Activated CD4-positive, alpha-beta T cell treated with anti-CD3 and anti-CD28 coated beads, Interleukin-2, amount 50 U/mL, for 1 hour (primary cell): ENCODE measurements at places on chromosomes 3 and 15.

- no peak for DNase-seq
Observed at GRCh38 chr3:17473761-17474160, 268.7 kb downstream of the TBC1D5 start.

GRCh38 chr15:66951531-66952320 is 113.7 kb upstream of the SMAD3 start:
- DNase-seq: no peak

DNA sequence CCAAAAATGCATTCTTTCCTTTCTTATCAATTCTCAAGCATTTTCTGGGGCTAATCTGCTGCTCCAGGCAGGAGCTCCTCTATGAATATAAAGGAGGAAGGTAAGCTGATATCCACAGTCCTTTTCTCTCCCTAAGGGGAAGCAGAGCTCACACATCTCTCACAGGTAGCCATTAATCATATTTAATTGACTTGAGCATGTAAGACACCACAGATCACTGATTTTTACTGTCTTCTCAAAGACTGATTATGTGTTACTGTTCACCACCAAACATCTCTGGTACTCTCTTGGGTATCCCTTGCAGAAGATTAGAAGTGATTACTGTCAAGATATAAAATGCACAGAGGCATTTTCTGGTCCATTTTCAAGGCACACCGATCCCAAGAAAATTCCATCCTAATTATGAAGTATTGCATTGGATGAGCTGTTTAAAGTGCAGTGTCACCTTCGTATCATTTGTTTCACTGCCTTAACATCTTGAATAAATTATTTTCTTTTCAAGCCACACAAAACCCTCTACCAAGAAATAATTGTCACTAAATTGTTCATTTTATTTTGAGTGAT is 100.7 kb downstream of the ARPP21 start:
- DNase-seq: no peak

DNA sequence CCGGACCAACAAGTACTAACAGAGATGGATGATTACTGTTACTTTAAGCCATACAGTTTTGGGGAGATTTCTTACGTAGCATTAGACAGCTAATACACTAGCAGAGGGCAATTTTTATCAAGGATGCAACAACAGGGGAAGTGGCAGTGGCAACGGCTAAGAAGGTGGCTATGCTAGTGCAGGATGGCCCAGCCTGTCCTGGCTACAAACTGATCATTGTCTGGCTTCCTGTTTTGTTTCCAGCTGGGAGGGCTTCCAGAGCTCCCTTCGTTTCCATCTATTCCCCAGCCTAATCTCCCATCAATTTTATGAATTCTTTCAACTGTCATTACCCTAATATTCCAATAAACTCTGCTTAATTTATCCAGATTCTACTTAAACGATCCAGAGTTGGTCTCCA is 16.0 kb upstream of the PLA2G4F start:
- DNase-seq: no peak

DNA sequence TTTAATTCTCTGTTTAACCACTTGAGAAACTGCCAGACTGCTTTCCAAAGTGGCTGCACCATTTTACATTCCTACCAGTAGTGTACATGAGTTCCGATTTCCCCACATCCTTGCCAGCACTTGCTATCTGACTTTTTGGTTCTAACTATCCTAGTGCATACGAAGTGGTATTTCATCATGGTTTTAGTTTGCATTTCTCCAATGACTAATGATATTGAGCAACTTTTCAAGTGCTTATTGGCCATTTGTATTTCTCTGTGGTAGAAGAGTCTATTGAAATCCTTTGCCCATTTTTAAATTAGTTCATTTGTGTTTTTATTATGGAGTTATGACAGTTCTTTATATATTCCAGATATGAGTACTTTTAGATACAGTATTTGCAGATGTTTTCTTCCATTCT is 247.8 kb downstream of the GABRB3 start:
- DNase-seq: no peak

DNA sequence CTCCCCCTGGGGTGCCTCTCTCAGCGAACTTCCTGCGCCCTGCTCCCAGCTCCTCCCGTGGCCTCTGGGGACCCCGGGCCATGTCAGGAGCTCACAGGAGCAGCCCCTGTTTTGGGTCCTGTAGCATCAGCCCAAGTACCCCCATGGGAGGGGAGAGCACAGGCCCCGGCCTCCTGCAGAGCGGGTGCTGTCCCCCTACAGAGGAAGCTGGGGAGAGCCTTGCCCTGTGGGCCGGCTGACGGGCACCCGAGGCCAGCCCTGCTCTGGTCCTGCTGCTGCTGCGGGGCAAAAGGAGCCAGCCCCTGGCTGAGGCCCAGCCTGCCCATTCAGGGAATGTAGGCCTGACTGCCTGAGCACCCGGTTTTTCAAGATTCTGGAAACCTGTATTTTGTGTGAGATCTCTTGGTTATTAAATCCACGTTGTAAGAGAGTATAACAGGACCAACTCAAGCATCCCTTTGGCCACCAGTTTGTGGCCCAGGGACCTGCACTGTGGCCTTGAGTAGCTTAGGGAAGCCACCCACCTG is 12.4 kb downstream of the PLXNA1 start:
- DNase-seq: no peak

- DNase-seq: no peak
Observed at GRCh38 chr15:90818251-90819210, 49.9 kb upstream of the FURIN start.

- DNase-seq: no peak
Observed at GRCh38 chr3:166425900-166426611, 588.8 kb upstream of the BCHE start.

GRCh38 chr15:90607361-90607760 is 77.6 kb downstream of the CRTC3 start:
- no peak for DNase-seq

- no peak for DNase-seq
Observed at GRCh38 chr3:193897288-193897687, 238.7 kb upstream of the HES1 start.

DNA sequence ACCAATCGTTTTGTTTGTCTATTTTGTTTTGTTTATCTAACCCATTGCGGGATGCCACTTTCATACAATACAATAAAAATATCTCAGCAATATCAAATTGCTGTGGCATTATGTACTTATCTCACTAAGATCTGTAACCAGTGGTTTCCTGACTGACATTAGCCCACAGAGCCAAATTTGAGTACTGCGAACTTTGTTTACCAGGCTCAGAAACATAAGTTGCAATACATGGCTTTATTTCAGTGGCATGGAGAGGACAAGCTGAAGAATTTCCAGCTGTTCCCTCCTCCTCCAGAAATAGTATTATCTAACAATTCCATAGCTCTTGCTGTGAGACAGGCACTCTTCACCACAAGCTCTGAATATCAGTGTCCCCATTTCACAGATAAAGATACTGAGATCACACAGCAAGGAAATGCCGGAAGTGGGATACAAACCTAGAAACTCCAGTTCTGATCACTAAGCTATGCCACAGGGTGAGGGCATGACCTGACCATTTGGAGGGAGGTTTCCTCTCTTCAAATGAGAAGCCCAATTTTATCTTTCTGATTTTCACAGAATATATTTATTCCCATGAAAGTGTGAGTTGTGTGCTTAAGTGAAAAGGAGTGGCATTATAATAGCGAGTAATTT is 469.9 kb upstream of the CBLB start:
- no peak for DNase-seq

DNA sequence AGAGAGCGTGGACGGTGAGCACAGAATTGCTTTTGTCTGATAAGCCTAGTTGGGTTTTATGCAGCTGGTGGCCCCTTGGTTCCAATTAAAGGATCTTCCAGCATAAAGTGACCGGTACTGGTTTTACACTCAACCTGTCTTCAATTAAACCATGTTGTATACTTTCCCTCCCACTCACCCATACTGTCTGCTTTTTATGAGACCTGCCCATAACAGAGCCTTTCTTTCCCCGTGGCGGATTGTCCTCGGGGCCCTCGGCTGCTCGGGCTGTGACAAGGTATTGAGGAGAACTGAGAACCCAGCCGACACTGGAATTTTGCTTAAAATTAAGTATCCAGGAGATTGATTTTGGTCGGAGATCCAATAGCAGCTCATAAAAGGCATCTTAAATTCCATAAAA is 98.4 kb downstream of the TMEM266 start:
- no peak for DNase-seq

- no peak for DNase-seq
Observed at GRCh38 chr3:117490716-117491115, 781.1 kb downstream of the TUSC7 start.

- DNase-seq: no peak
Observed at GRCh38 chr3:123576122-123576521, 8.7 kb downstream of the HACD2 start.

DNA sequence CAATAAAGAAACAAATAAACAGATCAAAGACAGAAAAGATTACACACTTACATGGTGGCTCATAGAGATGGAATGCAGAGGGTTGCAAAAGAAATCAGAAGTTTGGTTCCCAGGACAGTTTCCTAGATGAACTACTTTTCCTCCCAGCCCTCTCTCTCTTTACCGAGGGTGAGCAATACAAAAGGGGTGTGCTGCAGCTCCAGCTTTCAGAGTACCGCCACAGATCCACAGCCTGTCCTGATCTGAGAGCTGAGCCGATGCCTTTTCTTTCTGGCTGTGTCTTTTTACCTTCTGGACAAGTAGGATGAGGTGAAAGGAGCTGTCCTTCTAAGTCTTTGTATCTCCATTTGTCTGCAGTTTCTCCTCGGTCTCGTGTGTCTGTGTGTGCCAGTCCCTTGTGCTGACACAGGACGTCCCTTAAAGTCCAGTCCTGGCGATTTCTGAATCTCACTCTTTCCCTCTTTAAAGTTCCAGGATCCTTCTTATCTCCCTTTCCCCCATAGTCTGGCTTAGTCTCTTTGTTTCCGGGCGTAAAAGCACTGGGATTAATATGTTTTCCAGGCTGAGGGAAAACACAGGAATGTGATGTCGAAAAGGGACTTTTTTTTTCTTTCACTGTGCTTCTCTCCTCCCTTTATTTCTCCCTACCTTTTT is 540 bp downstream of the CCDC80 start:
- DNase-seq: no peak

- no peak for DNase-seq
Observed at GRCh38 chr3:196902296-196902695, 34.6 kb downstream of the SENP5 start.

DNA sequence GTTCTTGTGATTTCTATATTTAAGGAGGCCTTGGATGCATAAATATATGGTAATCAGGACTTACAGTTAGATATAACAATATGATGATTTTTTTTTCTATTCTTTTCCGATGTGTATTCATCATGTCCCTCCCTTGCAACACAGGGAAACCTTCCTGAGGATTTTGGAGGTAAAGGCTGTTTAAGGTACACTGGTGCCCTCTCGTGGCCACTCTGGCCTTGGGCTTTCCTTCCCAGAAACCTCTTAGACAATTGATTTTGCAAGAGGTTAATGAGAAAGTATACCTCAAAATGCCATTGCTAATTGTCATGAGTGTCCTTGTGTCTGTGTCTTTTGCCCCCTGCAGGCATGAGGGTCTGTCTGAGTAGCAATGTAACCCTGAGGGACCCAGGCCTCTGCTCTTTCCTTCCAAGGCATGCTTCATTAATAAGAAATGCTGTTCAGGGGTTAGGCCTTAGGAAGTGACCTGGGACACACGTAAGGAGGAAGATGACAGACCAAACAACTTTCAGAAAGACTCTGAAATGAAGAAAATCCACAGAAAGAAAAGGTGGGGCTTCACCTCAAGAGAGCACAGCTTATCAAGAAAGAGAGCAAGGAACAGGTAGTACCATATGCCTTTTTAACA is 70.3 kb upstream of the PPP2R3A start:
- DNase-seq: peak; percentile 17

DNA sequence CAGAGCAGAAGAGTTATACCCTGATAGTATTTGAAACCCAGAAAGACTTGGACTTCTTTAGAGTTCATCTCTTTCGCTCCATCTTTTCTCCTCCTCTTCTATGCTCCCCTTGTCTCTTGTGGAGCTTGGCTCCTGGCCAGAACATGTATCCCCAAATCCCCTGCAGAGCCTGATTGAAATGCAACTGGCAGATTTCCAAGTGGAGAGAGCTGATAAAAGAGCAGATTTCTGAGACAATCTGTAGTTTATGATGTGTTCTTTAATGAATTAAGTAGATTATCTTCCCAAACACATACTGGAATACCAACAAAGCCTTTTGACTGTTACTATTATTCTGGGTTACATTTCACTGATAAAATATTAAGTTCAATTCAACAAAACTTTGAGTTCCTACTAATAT is 33.4 kb downstream of the UNC13C start:
- no peak for DNase-seq

GRCh38 chr15:45810201-45810600 is 175.4 kb downstream of the SQOR start:
- no peak for DNase-seq

GRCh38 chr3:141349711-141350110 is 18.6 kb upstream of the ZBTB38 start:
- no peak for DNase-seq

DNA sequence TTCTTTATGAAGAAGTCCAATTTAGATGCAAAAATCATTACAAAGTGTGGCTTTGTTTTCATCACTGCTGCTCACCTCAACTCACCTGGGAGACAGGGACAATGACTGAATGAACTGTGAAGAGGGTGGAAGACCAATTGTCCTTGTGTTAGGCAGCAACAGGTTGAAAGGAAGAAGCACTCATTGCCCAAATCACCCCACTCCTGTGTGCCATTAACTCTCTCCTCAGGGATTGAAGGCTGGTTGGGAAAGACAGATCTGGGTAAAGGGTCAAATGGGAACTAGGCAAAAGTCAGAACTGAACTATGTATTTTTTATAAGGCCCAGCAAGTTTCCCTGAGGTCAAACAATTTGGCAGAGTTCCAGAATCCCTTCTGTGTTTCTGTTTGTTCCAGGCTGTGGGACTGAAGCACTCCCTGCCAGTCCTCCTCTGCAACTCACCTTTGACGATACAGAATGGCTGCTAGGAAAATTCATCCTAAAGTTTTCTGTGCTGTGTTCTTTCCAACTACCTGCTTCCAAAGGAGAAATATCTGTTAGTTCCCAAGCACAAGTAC is 68.6 kb upstream of the CCDC39 start:
- DNase-seq: no peak

DNA sequence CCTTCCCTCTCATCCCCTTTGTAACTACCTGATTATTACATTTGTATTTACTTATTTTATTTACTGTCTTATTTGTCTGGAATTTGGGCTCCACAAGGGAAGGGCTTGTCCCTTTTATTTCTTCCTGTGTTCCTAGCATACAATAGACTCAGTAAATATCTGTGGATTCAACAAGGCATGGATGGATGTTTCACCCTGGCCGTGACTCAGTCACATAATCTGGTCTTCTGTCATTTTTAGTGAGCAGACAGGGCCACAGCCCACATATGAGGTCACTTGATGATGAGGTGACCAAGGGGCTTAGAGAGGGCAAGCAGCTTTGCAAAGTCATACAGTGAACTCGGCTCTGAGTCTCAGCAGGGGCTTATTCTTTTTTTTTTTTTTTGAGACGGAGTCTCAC is 7.8 kb upstream of the DAG1 start:
- no peak for DNase-seq

GRCh38 chr15:69810431-69811354 is 287.0 kb downstream of the TLE3 start:
- no peak for DNase-seq

- DNase-seq: no peak
Observed at GRCh38 chr15:39127925-39128617, 452.8 kb upstream of the THBS1 start.

- DNase-seq: no peak
Observed at GRCh38 chr3:110495201-110495927, 576.3 kb upstream of the NECTIN3 start.
